ENCODE measurements at places on chromosomes 1 and 21.
A peak's percentile ranks its signal among the peaks of the same experiment; 100 is the strongest.

DNA sequence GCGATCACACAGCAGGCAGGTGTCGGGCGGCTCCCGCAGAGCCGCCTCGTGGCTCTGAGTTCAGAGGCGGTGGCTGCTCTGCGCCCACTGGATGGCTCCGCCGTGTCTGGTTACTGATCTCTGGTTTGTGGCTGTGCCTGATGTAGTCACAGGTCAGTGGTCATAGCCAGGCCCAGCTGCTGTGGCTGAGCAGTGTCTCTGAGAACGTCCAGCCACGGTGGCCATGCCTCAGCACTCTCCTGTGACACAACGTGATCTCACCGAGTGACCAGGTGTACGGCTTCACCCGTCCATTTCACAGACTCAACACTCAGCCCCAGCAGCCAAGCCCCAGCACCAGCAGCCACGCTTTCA is 61.2 kb downstream of the KCNN3 start:
- DNase-seq = no peak

- peak; percentile 74 for DNase-seq
These were observed 40.8 kb upstream of the PRRX1 start for GRCh38 chr1:170623171-170623570.

- no peak for DNase-seq
These were observed 597.2 kb upstream of the BRINP3 start for GRCh38 chr1:191074881-191075280.

- peak; percentile 98 for DNase-seq
These were observed 166.2 kb downstream of the TOMM20 start for GRCh38 chr1:234962340-234962989.

DNA sequence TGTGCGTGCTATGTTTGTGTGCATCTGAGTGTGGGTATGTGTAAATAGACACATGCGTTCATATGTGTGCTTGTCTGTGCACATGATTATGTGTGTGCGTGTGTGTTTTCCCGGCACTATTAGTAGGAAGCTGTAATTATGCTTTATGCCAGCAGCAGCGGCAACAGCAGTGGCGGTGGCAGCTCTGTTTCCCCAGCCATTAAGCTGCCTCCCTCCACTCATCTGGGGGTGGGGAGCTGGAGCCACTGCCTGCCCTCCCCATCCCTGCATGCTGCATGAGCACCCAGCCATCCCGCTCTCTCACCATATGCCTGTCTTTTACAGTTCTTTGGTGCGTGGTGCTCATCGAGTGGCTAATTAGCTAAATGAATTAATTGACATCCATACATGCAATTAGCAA is 30.5 kb upstream of the ACOT11 start:
- DNase-seq = no peak

DNA sequence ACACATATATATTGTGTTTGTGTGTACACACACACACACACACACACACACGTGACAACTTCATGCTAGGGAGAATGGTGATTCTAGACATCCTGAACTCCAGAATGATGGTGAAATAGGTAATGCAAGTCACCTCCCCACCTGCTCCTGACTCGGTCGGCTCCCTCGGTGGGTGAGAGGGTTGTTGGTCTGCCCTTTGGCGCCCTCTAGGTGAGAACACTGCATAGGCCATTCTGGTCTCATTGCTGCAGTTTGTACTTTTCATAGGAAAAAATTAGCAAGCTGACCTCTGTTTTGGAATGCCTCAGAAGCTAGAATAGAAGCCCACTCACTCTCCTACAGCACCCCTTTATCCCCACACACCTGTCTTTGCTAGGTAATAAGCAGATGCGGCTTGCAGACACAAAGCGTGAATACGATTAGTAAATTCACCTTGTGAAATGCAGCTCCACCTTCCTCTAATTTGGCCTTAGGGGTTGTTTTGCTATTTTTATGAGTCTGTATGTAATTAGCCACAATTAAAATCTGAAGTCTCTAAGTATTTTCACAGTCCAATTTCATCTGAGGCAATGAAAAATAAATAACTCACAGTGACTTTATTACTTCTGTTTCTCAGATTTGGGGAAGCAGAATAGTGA is 130.0 kb upstream of the KCNJ15 start:
- DNase-seq = no peak

- DNase-seq = no peak
These were observed 61.5 kb downstream of the ARHGEF16 start for GRCh38 chr1:3515774-3516480.

- no peak for DNase-seq
These were observed 23.1 kb upstream of the DYNLT5 start for GRCh38 chr1:66729119-66729518.

DNA sequence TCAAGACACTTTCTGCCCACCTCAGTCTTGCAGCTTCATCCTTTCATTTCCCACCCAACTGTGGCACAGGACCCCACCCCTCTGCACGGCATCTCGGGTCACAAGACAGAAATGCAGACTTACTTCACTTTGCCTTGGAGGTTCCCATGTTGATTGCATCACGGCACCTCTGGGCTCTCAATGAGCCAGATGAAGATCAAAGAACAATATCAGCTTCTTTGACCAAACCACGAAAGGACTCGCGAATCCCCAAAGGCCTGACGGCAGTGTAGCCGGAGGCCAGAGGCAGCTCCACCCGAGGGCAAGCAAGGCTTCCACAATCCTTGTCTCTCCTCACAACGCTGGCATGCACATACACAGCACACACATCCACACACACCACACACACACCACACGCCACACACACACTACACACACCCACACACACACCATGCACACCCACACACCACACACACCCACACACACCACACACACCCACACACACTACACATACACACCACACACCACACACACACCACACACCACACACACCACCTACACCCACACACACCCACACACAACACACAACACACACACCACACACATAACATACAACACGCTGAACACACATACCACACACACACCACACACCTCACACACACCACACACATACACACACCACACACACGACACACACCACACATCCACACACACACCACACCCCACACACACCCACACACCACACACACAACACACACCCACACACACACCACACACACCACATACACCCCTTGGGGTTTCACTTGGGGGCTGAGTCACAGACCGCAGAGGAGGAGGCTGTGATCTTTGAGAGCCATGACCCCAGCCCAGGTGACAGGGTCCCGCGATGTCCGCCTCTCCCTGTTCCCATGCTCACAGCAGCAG is 35.8 kb downstream of the UBASH3A start:
- no peak for DNase-seq

- no peak for DNase-seq
These were observed 2.3 kb downstream of the PLK3 start for GRCh38 chr1:44802306-44803061.

GRCh38 chr1:180594723-180595122 is 36.0 kb downstream of the OVAAL start:
- DNase-seq = no peak

DNA sequence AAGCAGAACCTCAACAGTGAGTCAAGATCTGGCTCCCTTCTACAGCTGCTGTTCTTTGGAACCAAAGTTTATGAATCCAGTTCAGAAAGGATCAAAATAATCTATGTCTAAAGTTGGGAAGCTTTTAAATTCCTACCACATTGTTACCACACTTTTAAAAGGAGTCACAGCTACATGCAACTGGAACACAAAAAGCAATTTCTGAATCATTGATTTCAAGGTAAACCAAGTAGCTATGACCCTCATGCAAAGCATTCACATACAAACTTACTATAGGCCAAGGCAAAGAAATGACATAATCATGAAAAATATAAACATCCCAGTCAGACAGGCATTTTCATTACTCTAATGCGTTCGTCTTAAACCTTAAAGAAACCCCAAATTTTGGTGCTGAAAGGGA is 3.5 kb downstream of the SIPA1L2 start:
- no peak for DNase-seq

DNA sequence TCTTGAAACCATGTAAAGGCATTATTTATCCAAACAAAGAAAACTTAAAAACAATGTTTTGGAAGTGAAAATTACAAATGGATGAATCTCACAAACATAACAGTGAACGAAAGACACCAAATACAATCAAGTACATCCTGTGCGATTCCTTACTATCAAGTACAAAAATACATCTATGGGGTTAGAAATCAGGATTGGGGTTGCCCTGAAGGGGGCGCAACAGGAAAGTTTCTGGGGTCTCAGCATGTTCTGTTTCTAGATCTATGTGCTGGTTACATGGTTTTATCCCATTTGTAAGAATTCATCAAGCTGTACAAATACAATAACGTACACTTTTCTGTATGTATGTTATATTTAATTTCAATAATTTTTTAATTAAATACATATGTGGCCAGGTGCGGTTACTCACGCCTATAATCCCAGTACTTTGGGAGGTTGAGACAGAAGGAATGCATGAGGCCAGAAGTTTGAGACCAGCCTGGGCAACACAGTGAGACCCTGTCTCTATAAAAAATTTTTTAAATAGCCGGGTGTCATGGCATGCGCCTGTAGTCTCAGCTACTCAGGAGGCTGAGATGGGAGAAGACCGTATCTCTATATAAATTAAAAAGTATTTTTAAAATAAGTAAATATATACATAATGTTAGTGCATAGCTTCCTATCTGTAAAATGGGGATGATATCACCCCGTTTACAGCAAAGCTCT is 121.5 kb upstream of the SOD1 start:
- no peak for DNase-seq

- no peak for DNase-seq
These were observed 43.3 kb downstream of the SSBP3 start for GRCh38 chr1:54362881-54363340.

DNA sequence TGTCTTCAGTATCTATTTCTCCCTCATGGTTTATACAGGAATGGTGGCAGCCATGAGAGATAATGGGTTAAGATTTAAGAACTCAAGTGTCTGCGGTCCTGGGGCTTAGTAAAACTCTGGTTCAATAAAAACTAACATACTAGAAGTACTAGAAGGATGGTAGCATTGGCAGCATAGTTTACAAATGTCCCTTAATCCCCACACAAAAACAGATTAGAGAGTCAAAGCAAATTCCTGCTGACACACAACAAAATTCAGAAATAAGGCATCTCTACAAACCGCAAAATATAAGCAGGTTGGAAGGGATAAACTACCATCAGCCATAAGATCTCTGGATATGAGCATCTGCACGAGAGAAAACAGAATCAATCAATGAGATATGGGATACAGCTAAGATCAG is 234.4 kb downstream of the RERE start:
- no peak for DNase-seq

DNA sequence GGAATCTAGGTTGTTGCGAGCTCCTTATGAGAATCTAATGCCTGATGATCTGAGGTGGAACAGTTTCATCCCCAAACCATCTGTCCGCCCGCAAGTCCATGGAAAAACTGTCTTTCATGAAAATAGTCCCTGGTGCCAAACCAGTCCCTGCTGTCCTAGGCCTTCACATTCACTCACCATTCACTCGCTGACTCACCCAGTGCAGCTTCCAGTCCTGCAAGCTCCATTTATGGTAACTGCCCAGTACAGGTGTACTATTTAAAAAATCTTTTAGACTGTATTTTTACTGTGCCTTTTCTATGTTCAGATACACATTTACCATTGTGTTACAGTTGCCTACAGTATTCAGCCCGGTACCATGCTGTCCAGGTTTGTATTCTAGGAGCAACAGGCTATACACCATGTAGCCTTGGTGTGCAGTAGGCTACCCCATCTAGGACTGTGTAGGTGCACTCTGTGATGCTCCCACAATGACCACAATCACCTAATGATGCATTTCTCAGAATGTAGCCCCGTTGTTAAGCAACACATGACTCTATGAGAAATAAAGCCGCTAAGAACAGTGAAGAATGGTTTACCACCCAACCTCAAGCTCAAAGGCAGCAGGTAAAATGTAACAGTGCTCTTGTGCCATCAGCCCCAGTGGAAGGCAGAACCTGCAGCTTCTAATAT is 2.4 kb downstream of the ECHDC2 start:
- DNase-seq = no peak

DNA sequence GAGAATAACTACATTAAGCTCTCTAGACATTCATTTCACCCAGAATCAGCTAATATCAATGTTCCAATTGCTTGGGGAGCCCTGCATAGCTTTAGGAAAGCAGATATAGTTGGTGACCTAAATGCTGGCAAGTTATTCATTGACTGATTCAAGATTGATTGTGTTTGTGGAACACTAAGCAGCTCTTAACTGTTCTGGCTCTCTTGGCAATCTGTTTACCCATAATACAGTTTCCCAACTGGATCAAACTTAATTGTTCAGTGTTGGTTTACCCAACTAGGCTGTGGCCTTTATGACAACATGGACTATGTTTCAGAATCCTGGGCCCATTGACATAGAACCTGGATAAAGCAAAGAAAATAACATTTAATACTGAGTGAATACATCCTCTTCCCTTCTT is 83.7 kb downstream of the NRDC start:
- DNase-seq = no peak

- DNase-seq = no peak
These were observed 43.0 kb downstream of the TOR3A start for GRCh38 chr1:179124873-179125272.

GRCh38 chr1:231705806-231706760 is 79.5 kb downstream of the DISC1 start:
- no peak for DNase-seq

- DNase-seq = no peak
These were observed 34.2 kb downstream of the PKP1 start for GRCh38 chr1:201317551-201317950.

DNA sequence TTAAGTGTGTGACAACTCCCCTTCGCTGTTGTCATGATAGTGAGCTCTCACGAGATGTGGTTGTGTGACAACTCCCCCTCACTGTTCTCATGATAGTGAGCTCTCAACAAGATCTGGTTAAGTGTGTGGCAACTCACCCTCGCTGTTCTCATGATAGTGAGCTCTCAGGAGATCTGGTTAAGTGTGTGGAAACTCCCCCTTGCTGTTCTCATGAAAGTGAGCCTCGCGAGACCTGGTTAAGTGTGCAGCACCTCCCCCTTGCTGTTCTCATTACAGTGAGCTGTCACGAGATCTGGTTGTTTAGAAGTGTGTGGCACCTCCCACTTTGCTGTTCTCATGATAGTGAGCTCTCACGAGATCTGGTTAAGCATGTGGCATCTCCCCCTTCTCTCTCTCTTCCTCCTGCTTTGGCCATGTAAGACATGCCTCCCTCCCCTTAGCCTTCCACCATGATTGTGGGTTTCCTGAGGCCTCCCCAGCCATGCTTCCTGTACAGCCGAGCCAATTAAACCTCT is 25.1 kb upstream of the LSS start:
- DNase-seq = no peak

DNA sequence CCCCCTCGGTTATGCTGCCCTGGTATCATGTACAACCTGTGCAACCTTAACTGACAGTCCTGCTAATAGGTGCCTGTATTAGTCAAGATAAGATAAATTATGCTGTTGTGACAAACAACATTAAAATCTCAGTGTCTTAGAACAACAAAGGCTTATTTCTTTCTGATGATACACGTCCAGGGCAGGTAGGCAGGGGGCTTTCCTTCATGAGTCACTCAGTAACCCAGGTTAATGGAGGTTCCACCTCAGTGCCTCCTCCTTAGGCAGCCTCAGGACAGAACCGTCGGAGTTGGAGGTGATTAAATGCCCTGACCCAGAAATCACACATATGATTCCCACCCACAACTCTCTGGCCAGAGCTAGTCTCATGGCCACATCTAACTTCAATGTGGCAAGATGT is 94.6 kb upstream of the CASZ1 start:
- no peak for DNase-seq

- no peak for DNase-seq
These were observed 668 bp downstream of the RNF11 start for GRCh38 chr1:51236531-51237350.
